Activated CD4-positive, alpha-beta T cell treated with anti-CD3 and anti-CD28 coated beads, Interleukin-2, amount 10 ng/mL, durations not matched to agents 24 days and 14 days (primary cell): ENCODE measurements at places on chromosomes 3 and 15. TPM values are rescaled to one million over a fixed set of nuclear protein-coding genes. Genes with fewer than 3 reads are reported as not detected.

The ALAS1 gene
- total RNA-seq, result 115 and 118 TPM in 2 replicates

GRCh38 chr3:168047190-168047795 is 48.4 kb downstream of the GOLIM4 start:
- peak; percentile 64 for DNase-seq

GRCh38 chr3:195005759-195006510 is 265.0 kb downstream of the XXYLT1 start:
- no peak for DNase-seq

- no peak for DNase-seq
These were observed 222.6 kb upstream of the NECTIN3 start for GRCh38 chr3:110849064-110849463.

DNA sequence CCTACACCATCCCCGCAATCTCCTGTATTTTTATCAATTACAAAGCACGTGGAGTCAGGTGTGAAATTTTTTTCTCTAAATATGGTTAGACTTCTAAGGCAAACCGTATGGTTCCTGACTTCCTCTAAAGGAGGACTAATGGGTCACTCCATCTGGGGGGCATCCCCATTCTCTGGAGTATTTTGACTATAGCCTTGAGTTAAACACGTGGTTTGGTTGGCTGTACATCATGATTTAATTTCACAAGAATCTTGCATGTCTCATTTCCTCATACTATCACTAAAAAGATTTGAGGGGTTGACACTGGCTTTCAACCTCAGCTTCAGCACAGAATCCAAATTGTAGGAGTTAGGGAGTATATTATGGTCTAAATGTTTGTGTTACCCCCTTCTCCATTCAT is 25.3 kb upstream of the ZNF770 start:
- DNase-seq, result no peak
